Activated naive CD8-positive, alpha-beta T cell treated with anti-CD3 and anti-CD28 coated beads, Interleukin-2, amount 50 U/mL, for 24 hours (primary cell): ENCODE measurements at places on chromosomes 1 and 21.

GRCh38 chr1:96087719-96088118 is 633.9 kb upstream of the PTBP2 start:
- DNase-seq: no peak

GRCh38 chr1:41879617-41880016 is 39.1 kb downstream of the HIVEP3 start:
- DNase-seq: no peak

- no peak for DNase-seq
These were observed 15.2 kb upstream of the ST3GAL3 start for GRCh38 chr1:43691871-43692815.

DNA sequence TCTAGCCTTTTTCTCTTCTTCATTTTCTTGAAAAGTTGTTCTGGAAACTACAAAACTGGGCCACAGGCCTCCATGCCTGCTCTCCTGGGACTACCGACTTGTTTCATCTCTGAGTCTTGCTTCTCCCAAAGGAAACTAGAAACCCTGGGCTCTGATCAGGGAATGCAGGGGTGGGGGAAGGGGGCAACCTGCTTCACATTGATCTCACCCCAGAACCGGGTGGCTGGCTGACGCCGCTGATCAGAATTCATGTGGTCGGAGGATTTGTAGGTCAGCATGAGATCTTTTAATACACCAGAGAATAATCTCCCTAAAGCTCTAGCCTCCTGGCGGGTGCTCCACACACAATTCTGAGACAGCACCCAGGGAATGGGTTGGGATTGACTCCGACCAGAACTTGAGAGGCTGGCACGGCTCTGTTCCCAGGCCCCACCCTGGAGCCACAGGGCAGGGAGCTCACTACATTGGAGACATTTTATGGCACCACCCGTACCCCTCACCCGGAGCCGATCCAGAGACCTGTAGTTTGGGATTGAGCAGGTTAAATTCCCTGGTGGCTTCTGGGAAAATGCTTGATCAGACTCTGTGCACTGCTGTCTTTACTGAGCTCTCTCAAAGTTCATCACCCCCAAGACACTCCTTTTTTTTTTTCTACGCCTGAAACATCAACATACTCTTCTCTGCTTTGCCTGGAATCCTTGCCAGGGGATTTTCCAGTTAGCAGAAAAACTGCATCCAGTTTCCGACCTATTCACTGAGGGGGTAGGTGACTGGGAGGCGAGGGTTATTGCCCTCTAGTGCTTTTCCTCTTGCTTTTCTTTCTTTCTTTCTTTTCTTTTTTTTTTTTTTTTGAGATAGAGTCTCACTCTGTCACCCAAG is 12.2 kb upstream of the ARHGEF10L start:
- DNase-seq: no peak

DNA sequence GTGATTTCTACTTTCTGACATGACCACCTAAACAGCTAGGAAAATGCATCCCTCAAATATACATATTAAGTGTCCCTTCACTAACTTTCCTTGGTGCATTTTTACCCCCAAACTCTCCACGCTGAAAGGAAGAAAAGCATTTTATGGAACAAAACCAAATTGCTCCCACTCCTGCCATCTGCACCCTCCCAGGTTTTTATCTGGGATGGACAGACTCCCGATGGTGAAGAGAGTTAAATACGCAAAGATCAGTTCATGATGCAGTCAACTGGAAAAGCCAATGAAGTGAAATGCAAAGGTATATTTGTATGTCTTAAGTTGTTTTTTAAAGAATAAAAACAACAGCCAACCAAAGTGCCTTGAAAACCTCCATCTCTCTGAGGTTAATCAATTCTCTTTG is 2.7 kb downstream of the DSTYK start:
- no peak for DNase-seq

GRCh38 chr1:24130385-24130784 is 12.6 kb downstream of the IL22RA1 start:
- no peak for DNase-seq

GRCh38 chr1:91783423-91784170 is 102.4 kb downstream of the TGFBR3 start:
- no peak for DNase-seq

- peak; percentile 48 for DNase-seq
These were observed 21.5 kb upstream of the LYST start for GRCh38 chr1:235888119-235888643.

GRCh38 chr1:5200006-5200405 is 545.6 kb downstream of the AJAP1 start:
- no peak for DNase-seq

- no peak for DNase-seq
These were observed 45.9 kb downstream of the NID1 start for GRCh38 chr1:236018885-236019453.

DNA sequence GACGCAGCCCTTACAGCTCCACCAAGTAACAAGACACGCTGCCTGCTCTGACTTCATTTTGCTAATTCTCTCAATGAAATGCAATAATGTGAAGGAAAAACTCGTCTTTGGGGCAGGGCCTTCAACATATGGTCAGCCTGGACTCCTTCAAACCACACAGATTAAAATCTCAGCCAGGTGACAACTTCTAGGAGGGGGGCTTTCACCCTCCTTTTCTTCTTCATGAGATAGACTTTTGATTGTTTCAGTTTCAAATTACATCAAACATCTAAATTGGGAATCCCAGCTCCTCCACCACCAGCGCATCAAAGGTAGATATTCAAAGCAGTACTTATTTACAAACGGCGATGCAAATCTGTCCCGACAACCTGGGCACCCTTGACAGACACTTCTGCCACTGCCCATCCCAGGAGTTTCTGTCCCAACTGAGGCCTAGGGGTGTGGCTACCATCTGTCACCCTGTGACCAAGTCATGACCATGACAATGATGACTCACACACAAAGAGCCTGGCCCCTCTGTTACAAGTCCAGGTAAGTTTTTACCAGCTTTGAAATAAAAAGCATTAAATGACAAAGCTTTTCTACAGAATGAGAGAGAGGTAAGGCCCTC is 29.7 kb downstream of the SSBP3 start:
- DNase-seq: peak; percentile 37

DNA sequence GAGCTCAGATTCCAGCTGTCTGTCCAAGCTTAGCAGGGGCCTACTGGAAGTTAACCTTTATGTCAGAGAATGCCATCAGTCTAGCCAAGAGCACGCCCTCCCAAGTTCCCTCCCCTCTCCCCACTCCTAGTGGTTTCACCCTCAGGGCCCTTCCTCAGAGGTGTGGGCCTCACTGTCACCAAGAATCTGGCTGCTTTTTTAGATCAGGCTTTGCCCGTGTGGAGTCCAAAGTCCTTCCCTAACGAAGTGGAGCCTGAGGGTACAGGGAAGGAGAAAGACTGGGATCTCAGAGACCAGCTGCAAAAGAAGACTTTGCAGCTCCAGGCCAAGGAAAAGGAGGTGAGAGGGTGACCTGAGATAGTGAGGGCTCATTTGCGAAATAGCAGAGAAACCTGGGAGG is 4.1 kb downstream of the C1orf74 start:
- DNase-seq: no peak

GRCh38 chr1:115951560-115951959 is 24.8 kb upstream of the SLC22A15 start:
- DNase-seq: no peak

- no peak for DNase-seq
These were observed 69.9 kb downstream of the ITSN1 start for GRCh38 chr21:33712022-33712803.

DNA sequence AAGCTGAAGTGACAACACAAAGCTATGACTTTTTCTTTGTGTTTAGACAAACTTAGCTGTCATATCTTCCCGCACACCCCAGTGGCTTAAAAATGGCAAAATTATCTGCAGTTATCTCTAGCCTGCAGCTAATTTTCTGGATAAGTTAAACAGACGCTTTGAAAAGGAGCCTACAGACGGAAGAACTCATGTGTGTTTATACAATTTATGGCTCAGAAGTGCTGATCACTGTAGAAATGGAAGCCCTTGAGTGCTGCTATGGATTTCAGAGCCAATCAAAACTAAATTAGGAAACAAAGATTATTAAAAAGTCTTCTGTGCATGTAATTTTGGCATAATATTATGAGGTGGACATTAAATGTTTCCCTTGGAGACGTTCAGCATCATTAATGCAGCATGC is 11.6 kb downstream of the NTNG1 start:
- DNase-seq: no peak

DNA sequence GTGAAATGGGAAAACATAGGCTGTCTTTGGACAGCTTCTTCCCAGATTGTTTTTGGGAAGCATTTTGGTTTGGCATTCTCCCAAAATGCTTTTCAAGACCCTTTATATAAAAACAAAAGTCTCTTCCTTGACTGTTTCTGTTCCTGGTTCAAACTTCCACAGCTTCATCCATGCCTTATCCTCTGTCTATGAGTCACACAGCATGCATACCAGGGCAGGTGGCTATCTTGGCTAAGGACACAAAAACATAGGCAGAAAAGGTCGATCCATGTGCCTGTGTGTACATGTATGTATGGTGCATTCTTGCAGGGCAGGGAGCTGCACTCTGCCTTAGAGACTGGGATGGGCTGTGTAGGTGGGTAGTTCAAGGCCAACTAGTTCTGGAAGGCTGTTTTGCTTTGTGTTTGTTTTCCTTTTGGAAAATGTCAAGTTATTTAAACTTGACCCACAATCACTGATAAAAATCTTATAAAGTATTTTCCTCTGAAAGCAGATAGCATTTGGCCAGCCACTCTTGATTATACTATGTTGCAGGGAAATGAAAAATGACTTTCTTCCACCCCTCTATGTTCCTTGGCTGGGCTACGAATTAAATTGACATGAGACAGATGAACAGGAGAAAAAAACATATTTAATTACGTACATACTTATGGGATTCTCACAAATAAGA is 437.0 kb downstream of the SIPA1L2 start:
- no peak for DNase-seq

DNA sequence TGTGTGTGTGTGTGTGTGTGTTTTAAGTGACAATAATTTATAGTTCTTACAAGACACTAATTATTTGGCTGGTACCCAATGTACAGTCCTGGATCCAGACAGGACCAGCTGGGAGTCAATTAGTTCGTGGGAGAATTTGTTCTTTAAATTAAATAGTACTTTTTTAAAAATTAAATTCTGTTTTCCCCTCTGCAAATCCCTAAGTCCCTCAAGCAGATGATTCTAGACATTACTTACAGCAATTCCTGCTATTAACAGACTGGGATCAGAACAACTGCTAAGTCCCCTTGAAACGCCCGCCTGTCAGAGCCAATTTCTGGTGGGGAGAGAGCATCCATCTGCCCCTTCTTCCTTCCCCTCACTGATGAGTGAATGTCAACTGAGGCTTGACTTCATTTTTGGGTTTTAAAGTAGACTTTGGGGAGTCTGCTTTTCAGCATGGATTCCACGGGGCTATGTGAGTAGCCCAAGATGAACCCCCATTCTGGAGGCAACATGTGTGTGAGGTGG is 83.9 kb downstream of the SMYD2 start:
- DNase-seq: no peak

DNA sequence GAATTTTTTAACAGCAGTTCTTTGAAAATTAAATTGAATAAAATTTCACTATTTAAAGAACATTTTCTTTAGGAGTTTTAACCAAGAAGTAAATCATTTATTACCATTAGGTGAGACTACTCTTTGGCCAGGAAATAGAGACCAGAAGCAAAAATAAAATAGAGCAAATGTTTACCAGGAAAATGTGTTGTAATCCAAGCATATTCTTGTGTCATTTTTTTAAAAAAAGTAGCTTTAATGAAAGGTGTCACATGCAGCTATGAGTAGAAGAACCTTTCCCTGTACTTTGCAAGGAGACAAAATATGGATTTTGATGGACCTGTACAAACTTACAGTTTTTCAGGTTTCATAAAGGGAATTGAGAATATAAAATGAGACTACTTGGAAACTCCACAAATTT is 140.8 kb downstream of the NFIA start:
- no peak for DNase-seq

- DNase-seq: peak; percentile 34
These were observed 18.1 kb downstream of the USP48 start for GRCh38 chr1:21764615-21765423.

DNA sequence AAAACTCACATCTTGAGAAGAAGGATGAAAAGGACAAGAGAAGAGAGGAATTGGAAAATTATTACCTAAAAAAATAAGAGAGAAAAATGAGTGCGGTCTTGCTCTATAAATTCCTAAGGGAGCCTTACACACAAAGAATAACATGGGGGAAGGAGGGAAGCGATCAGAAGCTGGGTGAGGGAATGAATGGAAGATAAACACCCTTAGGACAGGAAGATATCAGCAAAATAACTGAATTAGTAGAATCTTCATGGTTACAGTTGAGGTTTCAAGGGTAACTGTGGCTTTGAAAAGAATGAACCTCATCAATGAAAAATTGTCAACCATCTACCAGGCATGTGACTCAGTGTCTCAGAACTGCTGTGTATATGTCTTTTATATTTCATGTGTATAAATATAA is 192.5 kb upstream of the FOXD3 start:
- DNase-seq: no peak

DNA sequence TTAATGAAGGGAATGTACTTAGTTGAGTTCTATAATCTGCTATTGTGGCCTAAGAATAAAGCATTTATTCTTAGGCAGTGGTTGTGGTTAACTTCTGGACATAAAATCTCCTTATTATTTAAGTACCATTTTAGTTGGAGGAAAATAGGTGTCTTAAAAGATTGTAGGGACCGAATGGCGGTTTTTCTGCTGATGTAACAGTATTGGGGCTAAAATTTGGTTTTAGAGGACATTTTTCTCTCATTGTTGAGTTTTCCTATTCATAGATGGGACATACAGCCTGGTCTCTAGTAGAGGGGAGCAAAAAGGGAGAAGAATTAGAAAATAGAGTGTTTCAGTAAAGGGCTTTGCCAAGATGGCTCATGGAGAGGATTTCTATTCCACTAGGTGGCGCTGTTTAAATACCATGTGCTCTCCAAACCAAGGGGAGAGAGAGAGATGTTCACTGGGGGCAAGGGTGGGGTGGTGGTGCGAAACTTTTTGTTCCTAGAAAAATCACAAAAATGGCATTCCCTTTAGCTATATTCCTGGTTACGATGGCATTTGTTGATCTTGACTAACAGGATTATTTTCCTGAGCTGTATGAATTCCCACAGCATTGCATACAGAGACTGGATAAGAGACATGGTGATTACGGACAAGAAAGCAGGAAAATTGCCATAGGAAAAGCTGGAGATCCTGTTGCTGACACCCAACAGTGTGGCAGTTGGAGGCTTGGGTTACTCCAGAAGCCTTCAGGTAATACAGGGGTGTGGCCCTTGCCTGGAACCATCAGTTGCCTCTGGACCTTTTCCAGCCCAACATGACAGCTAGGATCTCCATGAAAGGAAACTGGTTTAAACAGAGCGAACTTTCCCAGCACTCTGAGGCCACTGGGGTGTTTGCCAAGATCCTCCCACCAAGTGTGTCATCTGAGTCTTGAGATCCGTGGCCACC is 18.2 kb upstream of the FCGR2A start:
- DNase-seq: peak; percentile 31

- no peak for DNase-seq
These were observed 185.9 kb downstream of the COQ8A start for GRCh38 chr1:227125929-227126545.
